ENCODE measurements at places on chromosomes 5 and 9.

- DNase-seq = no peak
Measured at GRCh38 chr5:139639619-139640380, 8.3 kb upstream of the CXXC5 start.

DNA sequence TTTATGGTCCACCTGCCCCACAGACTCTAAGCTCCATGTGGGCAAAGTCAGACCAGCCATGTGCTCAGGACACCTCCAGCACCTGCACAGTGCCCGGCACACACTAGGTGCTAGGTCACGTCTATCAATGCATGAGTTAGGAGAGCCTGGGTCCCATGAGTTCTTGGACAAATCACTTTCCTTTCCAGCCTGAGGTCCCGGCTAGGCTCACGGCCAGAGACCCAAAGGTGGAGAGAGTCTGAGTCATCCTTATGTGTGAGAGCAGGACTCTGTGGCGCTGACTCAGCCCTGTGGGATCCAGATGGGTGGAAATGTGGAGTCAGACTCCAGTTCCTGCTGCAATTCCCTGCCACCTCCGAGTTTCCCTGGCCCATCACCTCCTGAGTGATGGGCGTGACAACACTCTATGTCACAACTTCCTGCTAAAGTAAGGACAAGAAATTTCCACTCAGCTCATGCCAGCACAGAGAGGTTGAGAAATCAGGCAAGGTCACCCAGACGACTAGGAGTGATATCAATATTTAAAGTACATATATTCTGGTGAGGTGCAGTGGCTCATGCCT, 2.5 kb upstream of the ST6GALNAC4 start:
- DNase-seq = no peak

GRCh38 chr9:81575956-81576355, 113.4 kb downstream of the TLE1 start:
- DNase-seq = no peak

- DNase-seq = peak; percentile 3
Measured at GRCh38 chr5:141208478-141208877, at the start of gene PCDHB12. TSS of gene PCDHB12 (plus strand) at chr5:141208719. CDS start at chr5:141208908, 189 bp downstream.

DNA sequence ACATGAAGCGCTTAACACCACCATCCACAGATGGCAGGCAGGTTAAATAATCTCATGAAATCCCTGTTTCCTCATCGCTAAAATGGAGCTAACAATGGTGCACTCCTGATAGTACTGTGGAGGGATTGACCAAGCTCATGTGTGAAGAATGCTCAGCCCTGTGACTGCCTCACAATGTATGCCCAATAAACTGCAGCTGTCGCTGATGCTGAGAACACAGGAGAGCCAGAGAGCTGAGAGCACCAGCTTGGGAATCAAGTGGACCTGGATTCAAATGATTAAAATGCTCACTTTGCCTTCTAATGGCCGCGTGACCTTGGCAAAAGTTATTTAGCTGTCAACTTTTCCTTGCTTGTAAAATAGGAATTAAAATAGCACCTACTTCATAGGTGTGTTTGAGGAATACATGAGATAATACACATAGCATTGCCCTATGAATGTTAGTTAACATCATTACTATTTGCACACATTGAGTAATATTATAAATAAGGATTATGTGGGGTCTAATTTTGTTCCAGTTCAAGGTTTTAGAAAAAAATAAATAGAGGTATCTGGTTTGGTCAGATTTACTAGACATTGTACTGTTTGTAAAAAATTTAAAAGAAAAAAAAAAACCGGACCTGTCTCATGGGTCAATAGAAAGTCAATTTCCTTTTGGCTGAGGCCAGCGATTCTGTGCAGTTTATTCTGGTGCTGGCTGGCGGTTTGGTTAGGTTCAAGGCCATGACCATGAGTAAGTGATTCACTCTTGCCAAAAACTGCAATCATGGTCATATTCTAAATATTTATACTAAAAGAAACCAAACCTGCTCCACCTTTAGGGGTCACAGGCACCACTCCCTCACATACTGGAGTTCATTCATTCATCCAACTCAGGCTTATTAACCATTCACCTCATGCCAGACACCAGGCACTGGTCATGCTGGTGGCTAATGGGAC, 101.3 kb downstream of the SH3TC2 start:
- DNase-seq = no peak

- no peak for DNase-seq
Measured at GRCh38 chr5:137075163-137075970, 423.8 kb downstream of the SPOCK1 start.

- DNase-seq = no peak
Measured at GRCh38 chr5:75571547-75571946, 39.7 kb upstream of the ANKDD1B start.

Measured in hippocampal formation (tissue), 2 donors.